ENCODE measurements at places on chromosomes 13 and 19.

DNA sequence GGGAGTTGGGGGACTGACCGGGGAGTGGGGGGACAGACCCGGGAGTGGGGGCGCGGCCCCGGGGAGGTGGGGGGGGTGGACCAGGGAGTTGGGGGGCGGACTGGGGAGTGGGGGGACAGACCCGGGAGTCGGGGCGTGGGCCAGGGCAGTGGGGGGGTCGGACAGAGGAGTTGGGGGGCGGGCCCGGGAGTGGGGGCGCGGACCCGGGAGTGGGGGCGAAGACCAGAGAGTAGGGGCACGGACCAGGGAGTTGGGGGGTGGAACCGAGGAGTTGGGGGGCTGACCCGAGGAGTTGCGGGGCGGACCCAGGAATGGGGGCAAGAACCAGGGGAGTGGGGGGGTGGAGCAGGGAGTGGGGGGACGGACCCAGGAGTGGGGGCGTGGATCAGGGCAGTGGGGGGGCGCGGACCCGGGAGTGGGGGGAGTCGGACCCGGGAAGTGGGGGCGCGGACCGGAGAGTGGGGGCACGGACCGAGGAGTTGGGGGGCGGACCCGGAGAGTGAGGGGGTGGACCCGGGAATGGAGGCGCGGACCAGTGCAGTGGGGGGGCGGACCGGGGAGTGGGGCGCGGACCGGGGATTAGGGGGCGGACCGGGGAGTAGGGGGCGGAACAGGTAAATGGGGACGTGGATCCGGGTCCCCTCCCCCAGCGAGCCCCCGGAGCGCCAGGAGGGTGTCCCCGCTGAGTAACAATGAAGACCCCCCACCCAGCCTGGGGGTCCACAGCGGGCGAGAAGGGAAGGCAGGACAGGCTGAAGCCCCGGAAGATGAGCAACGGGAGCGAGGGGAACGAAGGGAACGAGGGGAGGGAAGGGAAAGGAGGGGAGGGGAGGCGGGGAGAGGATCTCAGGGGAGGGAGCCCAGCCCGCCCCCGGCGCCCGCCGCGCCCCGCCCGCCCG, 589 bp downstream of the R3HDM4 start:
- no peak for DNase-seq

DNA sequence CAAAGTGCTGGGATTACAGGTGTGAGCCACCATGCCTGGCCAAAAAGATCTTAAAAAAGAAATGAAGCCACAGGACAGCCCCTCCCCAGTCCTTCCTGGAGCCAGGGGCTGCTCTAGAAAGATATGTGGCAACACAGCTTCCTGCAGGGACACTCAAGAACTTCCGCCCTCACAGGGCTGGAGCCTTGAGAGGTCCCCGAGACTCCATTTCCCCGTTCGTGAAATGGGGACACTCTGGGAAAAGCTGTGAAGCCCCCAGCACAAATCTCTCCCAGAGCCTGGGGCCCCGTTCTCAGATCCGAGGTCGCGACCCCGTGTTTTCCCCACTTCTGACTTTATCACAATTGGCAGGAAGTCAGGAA, 2.5 kb upstream of the GPX4 start:
- DNase-seq = no peak

GRCh38 chr19:32421589-32422361, 16.2 kb downstream of the DPY19L3 start:
- DNase-seq = no peak

DNA sequence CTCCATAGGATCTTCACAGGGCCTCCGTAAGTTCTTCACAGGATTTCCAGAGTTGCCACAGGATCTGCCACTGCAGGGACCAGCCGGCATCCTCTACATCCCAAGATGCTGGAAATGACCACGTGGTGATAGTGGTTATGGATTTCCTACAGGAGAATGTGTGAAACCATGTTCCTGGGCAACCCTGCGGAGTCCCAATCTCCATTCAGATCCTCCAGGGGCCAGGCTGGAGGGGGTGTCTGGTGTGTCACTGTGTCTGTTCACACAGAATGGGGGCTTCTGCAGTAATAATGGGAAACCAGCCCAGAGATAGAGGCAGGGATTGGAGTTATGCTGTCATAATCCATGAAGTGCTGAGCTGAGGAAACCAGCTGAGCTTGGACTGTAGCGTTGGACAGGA, 8.6 kb downstream of the LILRA6 start:
- DNase-seq = no peak

DNA sequence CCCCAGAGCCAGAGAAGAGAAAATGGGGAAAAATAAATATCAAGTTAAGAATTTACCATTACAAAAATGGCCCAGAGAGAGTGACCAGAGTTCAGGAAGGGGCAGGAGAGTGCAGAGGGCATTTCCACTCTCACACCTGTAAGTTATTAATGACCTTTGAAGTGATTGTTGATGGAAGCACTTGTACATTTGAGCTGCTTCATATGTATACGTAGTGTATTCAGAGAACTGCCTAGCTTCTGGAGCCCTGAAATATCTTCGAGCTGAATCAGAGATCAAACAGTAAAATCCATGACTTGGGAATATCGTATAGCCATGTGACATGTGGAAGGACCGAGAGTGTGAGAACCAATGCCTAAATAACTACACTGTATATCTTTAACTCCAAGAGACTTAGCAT, 49.2 kb upstream of the PCCA start:
- DNase-seq = no peak

GRCh38 chr19:46759817-46760333, 13.6 kb upstream of the STRN4 start:
- no peak for DNase-seq

GRCh38 chr13:93977986-93978385, 501.5 kb downstream of the DCT start:
- DNase-seq = no peak

DNA sequence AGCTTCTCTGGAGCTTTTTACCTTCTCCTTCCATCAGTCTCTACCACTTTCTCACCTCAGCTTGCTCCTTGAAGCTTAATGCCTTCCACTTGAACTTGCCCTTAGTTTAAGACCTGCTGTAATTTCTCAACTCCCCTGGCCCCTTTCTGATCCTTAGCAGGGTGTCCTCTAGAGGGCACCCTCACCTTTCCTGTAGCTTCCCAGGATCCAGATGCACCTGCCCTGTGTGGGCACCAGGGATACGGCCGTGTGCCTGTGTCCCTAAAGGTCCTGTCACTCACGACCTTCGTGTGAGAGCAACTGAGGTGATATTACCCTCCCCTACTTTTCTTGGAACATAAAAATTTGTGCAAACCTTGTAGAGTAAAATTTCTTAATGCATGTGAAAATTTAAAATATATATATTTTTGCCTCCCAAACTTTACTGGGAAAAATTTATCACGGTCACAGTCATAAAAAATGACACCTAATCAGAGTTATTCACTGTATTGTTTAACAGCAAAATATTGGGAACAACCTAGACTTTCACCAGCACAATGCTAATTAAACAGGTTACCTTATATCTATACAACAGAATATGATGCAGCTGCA, 46.4 kb downstream of the PSG3 start:
- DNase-seq = peak; percentile 13

DNA sequence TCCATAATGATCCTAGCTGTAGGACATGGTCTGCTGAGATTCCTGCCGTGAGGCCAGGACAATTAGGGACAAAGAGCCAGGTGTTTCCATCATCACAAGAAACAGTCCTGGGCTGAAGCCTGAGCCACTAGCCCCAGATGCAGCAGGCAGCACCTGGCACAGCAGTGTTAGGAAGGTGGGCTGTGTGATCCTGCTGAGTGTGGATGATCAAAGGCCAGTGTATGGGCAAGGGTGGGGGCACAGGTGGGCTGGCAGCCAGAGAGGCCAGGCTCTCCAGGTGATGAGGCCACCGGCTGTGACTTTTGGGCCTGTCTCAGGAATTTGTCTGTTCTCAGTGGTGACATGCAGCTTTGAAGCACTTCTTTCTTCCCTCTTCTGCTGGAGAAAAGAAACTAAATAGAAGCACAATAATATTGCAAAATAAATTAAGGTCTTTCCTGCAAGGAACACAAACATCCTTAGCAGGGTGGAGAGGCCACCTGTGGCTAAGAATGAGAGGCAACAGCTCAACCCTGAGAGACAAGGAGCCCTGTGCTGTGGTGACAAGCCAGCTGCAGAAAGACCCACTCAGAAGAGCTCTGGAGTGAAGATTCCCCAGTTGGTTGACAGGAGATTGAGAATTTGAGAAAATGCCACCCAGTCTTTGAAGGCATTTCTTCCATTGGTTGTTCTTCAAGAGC, 127.6 kb downstream of the KATNAL1 start:
- DNase-seq = no peak

DNA sequence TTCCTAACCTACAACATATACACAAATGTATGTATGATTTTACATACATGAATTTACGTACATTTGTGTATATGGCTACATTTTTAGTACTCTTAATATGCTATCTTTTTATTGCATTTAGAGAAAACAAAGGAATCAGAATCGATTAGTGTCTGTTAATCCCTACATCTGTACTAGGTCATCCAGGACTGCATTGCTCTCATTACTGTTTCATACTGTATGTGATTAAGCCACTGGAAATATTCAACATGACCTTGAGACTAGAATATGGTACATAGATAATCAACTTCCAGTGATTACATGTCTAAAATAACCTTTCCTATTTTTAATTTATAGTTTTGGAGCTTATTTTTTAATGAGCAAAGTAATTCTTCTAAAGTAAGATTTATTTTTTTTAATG, 5.3 kb upstream of the MAB21L1 start:
- DNase-seq = no peak

DNA sequence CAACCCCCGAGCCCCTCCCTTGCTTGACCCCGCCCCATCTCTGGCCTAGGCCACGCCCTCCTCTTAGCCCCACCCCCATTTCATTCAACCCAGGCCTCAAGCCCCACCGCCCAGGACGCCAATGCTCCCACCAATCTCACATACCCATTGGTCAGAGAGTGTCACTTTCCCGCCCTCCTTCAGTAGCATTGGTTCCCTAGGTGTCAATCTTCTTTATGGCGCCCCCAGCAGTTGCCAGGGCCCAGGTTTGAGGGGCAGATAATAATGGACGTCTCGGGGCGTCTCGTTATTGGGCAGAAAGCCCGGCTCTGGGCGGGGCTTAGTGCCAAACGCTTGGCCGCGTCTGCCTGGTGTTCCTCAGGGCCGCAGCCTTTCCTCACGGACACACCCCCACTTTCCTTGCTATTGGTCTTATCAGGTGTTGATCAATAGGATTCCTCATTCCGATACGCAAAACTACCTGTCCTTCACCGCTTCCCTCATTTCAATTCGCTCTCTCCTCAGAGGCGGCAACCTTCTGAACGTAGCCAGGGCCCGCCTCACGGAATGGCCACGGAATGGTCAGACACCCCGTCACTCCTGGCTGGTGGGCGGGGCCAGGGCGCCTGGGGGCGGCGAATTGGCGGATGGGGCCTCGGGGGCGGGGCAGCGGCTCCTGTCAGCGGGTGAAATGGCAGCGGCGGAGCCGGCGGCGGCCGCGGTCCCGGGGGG, at the start of gene EVI5L:
Gene EVI5L (plus strand): TSS at position 658 of the 711 bp plus-strand sequence. CDS start 16,325 bp downstream, outside the sequence.
- peak; percentile 99 for DNase-seq

All from activated CD4-positive, alpha-beta memory T cell treated with anti-CD3 and anti-CD28 coated beads for 36 hours (primary cell).